SHP77 treated with DMSO at 0.1 percent for 48 hours (cell line): ENCODE measurements at places on chromosomes 2 and 18.
A peak's percentile ranks its signal among the peaks of the same experiment; 100 is the strongest.

DNA sequence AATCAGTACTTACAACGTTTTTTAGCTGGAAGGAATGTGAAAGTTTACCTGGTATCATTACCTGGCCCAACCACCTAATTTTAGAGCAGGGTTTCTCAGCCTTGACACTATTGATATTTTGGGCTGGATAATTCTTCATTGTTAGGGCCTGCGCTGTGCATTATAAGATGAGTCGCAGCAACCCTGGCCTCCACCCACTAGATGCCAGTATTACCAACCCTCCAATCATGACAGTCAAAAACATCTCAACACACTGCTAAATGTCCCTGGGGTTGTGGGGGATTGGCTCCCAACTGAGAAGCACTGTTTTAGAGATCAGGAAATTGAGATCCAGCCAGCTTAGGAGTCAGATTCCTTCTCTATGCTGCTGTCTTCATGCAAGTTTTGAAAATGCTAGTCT is 265.3 kb upstream of the TCF4 start:
- DNase-seq, result no peak

GRCh38 chr2:160156665-160157064 is 43.4 kb downstream of the ITGB6 start:
- DNase-seq, result no peak

DNA sequence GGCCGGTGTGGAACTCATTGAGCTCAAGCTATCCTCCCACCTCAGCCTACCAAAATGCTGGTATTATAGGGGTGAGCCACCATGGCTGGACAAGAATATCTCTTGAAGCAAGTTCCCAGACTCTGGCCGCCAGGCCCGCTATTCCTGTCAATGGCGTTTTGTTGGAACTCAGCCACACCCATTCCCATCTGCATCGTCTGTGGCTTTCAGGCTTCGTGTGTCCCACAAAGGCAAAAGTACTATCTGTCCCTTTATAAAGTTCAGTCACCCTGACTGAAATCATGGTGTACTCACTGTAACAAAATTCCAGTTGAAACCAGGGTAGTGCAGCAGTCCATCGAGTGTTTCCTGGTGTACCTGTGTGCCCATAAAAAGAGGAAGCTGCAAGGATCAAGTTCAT is 96.7 kb downstream of the SH3BP4 start:
- no peak for DNase-seq

GRCh38 chr18:44855681-44856080 is 175.0 kb downstream of the SETBP1 start:
- no peak for DNase-seq

DNA sequence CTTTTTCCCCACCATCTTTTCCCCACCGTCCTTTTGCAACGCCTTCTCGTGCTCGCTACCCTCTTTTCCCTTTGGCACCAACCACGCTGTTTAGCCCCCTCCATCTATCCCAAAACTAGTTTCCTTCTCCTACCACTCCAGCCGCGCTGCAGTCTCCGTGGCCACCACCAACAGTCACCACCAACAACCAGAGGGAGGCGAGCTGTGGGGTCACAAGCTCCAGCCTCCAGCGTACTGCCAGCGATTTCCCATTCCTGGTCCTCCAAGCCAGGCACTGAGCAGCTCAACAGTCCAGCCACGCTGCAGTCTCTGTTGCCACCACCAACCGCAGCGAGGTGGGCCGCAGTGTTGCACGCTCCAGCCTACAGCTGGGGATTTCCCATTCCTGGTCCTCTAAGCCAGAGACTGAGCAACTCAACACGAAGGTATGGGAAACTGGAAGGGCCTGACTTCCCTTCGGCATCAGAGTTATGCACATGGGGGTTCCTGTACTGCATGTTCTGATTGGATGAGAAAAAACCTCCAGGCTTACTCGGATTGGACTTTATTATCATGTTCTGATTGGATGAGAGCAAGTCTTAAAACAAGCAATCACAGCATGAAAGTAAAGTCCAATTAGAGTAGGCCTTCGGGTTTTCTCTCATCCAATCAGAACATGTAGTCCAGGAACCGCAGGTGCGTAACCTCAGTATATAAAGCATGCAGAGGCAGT is 42.3 kb upstream of the IMP4 start:
- no peak for DNase-seq

DNA sequence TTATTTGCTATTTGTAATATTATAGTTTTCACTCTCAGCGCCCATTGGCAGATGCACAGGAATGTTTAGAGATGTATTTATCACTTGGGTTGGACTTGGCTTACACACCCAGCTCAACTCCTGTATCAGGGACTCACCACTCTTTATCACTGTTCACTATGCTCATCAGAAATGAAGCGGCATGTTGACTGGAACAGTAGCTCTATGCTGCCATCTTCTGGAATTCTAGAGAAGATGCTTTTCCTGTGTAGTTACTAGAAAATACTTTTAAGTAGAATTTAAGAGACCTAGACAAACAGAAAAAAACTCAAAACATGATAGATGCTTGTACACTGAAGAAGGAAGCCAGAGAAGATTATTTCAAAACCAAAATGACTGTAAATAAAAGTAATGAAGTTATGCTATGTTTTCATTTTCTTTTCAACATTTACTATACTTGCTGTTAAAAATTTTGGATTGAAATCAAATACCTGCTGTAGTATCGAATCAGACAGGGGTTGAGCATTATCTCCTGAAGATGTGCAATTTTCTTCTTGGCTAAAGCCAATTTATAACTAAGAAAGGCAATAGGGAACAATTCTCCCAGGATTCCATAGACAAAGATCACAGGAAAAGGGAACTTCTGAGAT is 47.4 kb upstream of the NXPH2 start:
- DNase-seq, result peak; percentile 6

GRCh38 chr2:162037028-162037795 is 36.8 kb downstream of the DPP4 start:
- no peak for DNase-seq

DNA sequence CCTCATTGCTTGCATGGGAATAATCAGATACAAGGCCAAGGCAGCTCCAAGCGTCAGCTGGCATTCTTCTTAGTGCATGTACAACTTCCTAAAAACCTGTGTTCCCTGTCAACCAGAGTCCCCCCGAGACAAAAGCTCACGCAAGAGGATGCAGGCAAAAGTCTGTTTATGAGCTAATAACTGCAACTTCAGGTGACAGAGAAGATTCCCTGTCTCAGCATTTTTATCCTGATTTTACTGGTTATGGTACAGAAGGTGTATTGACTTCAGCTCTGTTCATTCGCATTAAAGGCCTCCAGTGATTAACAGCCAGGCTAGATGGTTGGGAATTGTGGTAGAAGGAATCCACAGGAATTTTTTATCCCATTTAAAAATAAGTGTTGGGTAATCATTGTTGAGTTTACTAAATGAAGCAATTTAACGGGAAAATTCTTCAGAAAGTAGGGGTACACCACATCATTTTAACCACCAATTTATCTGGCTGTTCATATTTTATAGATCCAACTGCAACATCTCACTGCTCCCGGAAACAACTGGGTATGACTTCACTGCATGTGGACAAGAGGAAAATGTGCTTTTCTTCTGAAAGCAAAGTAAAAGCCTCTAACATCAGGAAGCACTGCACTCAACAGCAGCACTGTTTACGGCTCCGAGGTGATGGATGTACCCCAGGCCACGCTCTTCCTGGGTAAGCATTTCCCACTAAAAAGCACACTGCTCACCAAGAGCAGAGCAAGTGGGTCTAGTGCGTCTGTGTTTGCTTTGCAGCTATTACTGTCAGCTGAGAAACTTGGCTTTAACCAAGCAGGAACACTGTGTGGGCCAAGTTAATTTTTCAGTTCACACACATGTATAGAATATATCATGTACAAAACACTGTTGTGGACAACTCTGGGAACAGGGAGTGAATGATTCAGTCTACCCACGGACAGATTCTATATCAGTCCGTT is 31.9 kb downstream of the CCBE1 start:
- no peak for DNase-seq

- no peak for DNase-seq
These were observed 2.5 kb downstream of the APLF start for GRCh38 chr2:68469935-68470334.

- DNase-seq, result no peak
These were observed 423.0 kb downstream of the GRB14 start for GRCh38 chr2:164198256-164198655.

GRCh38 chr18:78352910-78353309 is 626.7 kb upstream of the SALL3 start:
- no peak for DNase-seq

DNA sequence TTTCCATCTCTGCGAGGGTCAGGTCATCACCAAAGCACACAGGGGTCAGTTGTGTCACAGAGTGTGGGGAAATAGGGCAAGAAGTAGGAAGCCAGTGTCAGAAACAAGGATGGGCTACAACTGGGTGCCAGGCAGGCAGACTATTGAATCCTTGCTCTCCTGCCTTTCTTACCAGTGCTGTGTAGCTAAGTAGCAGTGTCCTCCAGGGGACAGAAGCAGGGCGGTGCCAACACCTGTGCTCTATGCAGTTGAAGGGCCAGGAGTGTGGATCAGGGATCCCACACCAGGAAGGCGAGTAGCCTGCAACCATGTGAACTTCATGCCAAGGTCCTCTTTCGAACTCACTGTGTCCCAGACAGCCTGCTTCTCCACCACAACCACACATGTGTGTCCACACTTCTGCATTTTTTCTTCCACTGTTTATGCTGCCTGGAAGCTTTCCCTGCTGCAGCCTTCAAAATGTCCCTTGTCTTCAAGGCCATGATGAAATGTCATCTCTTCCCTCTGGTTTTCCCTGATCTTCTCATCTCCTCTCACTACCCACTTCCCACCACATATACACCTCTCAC is 25.4 kb upstream of the REG3G start:
- DNase-seq, result no peak

- DNase-seq, result no peak
These were observed 562.8 kb upstream of the SALL3 start for GRCh38 chr18:78416853-78417252.

- DNase-seq, result no peak
These were observed 173.3 kb downstream of the TWIST2 start for GRCh38 chr2:239021224-239021623.
